ENCODE measurements at places on chromosomes 13 and 19.

GRCh38 chr13:94710881-94711560, 1.3 kb downstream of the SOX21 start:
- DNase-seq = no peak

- no peak for DNase-seq
Observed at GRCh38 chr19:39299404-39299803, 3.2 kb downstream of the IFNL1 start.

- no peak for DNase-seq
Observed at GRCh38 chr19:28905996-28906395, 307.0 kb downstream of the UQCRFS1 start.

- DNase-seq = no peak
Observed at GRCh38 chr19:38475176-38475575, 41.7 kb downstream of the RYR1 start.

- no peak for DNase-seq
Observed at GRCh38 chr13:96294930-96295881, 205.3 kb downstream of the HS6ST3 start.

GRCh38 chr19:17454576-17455071, 6.1 kb downstream of the NXNL1 start:
- no peak for DNase-seq

DNA sequence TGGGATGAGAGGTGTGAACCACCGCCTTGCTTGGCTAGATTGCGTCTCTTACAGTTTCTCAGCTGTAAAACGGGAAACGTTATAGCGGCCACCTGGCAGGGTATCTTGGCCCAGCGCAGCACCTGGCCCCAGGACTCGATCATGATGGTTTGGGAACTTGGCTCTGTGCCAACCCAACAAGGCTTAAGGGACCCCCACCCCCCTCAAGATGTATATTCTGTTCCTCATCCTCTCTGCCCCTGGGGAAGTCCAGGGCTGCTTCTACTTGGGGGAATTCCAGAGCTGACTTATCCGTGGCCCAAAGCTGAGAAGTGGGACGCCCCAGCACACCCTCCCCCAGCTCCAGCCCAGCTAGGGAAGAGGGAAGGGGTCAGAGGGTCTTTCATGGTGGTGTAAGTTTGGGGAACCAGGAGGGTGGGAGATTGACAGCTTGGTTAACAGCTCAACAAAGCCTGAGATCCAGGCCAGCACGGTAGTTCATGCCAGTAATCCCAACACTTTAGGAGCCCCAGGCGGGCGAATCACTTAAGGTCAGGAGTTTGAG, 695 bp downstream of the ICAM1 start:
- DNase-seq = no peak

- DNase-seq = no peak
Observed at GRCh38 chr19:40413291-40413845, at the start of gene PRX. TSS of gene PRX (minus strand) at chr19:40413378. CDS start at chr19:40407932, 5,446 bp downstream.

DNA sequence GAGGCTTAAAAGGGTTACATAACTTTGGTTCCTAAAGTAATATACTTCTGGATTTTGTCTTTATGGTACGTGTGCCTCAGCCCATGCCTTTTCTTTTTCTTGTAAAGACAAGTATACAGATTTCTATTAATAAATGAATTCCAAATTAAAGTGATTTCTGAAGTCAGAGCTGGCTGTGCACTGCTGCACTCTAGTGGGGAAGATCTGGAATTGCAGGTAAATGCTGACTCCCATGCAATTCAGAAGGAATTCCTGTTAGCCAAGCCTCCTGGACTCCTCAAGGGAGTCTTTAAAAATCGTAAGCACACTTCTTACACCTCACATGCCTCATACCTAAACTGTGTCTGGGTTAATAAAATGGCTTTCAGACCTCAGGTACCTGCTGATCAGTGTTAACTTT, 118.4 kb upstream of the SLC7A1 start:
- DNase-seq = no peak

- DNase-seq = no peak
Observed at GRCh38 chr13:19984430-19985218, 26.1 kb downstream of the ZMYM2 start.

- DNase-seq = no peak
Observed at GRCh38 chr13:34628209-34628682, 313.8 kb upstream of the NBEA start.

GRCh38 chr19:3603121-3603811, 3.4 kb downstream of the TBXA2R start:
- DNase-seq = no peak

DNA sequence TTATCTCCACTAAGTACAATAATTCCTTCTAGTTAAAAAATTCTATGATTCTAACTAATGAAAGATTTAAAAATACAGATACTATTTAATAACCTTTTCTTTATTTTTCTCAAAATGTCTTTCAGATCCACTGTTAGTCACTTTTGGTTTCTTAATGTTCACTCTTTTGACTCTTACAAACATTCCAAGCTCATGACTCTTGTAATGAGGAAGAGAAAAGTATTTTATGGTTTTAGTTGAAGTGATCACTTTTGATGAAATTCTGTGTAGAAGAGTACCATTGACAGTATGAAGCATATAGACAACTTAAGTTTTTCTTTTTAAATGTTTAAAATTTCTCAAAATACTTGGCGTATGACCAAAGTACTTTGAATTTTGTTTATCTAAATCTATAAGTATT, 27.8 kb downstream of the COG3 start:
- no peak for DNase-seq

- DNase-seq = no peak
Observed at GRCh38 chr19:52724701-52725514, 9.9 kb downstream of the ZNF611 start.

- DNase-seq = no peak
Observed at GRCh38 chr19:56543776-56544175, 5.0 kb downstream of the ZFP28 start.

- DNase-seq = no peak
Observed at GRCh38 chr13:29499506-29500165, 95.9 kb downstream of the SLC7A1 start.

- DNase-seq = no peak
Observed at GRCh38 chr13:27659145-27659865, 37.6 kb downstream of the POLR1D start.

GRCh38 chr19:49832556-49832955, 14.5 kb downstream of the MED25 start:
- DNase-seq = no peak

DNA sequence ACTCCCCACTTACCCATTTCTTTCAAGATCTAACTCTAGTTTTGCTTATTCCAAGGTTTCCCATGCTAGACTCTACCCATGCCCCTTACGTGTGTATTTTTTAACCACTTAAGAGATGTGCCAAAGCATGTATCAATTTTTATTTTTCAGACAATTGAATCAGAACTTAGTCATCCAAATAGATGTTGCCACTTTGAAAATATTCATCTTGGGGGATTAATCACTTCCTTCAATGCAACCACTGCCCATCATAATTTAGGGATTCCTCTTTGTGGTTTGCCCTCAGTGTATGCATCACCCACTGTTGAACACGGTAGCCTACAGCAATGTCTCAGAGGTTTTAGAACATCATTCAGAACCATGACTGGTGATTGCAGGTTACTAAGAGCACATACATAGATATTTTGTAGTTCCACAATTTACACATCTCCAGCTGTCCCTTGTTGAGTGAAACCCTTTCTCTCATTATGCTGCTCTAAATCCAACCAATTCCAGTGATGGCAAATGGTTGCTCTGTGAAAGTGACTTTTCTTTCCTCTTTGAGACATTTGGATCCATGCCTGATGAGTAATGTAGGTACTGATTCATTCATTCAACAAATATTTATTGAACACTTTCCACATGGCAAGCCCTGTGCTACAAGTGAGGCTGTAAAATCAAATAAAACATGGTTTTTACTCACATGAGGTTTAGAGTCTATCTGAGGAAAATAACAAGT, 60.6 kb upstream of the SERP2 start:
- no peak for DNase-seq

DNA sequence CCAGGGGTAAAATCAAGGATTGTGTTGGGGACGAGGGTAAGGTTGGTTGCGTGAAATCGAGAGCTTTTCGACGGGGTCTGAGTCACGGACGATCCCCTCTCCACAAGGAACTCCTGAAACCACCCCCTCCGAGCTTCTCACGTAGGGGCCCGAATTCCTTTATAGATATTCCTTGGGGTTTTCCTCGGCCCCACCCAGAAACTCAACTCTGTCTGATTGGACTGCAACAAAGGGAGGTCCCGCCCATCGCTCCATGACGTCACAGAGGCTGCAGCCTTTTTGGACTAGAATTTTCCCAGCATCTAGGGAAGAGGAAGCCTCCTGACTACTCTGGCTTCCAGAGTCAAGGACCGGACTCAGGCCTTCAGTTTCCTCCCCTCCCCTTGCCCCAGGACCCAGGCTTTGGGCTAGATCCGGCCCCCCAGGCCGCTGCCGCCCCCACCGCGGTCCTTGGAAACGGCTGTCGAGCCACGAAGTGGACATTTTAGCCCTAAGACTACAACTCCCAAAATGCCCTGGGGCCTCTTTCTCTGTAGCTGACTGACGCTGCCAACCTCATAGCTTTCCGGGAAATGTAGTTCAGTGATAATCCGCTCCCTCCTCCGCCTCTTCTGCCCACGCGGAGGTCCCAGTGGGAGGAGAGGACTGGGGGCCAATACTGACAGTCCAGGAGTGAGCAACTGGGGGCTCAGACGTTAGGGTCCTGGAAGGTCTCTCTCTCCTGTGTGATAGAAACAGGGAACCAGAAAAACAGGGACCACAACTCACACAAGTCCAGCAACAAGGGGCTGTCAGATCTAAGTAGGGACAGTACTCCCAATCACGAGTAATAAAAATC, at the start of gene IZUMO1:
TSS of gene IZUMO1 (minus strand) at position 172 of the 838 bp plus-strand sequence. CDS start 1,050 bp downstream, outside the sequence.
- DNase-seq = no peak

DNA sequence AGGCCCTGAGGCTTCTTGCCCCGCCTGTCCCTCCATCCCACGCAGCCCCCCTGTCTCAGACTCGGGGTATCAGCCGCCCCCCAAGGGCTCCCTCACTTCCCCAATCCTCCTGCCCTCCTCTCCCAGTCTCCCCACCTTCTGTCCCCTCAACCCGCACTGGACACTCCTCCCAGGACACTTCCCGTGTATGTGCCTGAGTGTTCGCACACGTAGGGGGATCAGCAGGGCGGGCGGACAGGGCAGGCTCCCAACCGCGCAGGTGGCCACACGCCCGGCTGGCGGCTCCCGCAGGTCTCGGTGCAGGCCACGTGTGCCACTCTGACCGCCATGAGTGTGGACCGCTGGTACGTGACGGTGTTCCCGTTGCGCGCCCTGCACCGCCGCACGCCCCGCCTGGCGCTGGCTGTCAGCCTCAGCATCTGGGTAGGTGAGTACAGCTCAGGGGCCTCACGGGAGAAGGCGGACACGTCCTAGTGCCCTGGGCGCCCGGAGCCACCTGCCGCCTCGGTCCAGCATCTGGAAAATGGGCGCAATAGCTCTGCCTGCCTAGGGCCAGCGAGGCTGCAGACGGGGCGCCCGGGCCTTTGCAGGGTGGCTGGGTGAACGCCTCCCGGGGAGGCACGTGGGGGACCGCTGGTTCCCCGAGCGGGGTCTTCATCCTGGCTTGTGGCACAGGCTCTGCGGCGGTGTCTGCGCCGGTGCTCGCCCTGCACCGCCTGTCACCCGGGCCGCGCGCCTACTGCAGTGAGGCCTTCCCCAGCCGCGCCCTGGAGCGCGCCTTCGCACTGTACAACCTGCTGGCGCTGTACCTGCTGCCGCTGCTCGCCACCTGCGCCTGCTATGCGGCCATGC, 2.3 kb downstream of the KISS1R start:
- DNase-seq = no peak

GRCh38 chr19:33278023-33278402, 24.3 kb downstream of the CEBPA start:
- DNase-seq = no peak

- no peak for DNase-seq
Observed at GRCh38 chr13:98420554-98421175, 156.2 kb downstream of the STK24 start.

GRCh38 chr19:47315125-47315821, 5.6 kb downstream of the C5AR1 start:
- no peak for DNase-seq

DNA sequence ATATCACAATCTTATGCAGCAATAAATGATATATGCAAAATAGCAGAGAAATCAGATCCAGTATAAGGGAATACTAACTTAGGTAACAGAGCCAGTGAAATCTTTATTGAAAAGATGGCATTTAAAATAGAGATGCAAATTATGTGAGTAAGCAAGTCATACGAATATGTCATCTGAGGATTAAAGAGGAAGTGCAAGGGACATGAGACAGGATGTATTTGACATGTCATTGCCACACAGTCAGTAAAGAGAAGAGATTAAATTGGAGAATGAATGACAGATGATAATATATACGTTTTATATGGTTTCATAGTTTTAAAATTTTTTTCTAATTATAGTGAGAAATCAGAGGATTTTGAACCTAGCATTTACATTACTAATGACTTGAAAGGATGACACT, 426.4 kb downstream of the SLITRK5 start:
- no peak for DNase-seq

- DNase-seq = no peak
Observed at GRCh38 chr13:82829040-82829439, 1053.2 kb downstream of the SLITRK1 start.

- no peak for DNase-seq
Observed at GRCh38 chr19:19652482-19653295, 9.2 kb upstream of the GMIP start.

DNA sequence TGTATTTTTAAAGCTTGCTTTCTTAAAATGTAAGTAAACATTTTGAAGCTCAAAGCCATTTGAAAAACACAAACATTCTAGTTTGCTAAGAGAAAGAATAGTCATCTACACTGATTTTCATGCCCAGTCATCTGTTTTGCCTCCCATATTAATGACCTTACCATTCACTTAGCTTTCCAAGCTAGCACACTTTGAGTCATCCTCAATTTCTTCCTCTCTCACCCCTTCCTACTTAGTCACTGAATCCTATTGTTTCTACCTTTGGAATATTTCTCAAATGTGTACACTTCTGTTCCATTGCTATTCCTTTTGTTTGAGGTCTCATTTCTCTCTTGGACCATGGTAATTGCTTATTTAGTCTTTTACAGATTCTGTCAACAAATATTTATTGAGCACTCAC, 7.3 kb upstream of the HS6ST3 start:
- DNase-seq = no peak

DNA sequence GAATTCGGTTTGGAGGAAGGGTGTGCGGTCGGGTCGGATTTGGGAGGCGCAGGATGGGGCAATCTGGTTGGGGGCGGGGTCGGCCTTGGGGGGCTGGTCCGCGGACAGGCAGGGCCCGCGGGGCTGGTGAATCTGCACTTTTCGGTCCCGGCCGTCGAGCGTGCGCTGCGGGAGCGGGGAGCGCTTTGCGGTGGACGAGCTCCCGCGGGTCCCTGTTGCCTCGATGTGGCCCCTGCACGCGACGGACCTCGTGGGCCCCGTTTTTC, 11.9 kb downstream of the PEAK3 start:
- no peak for DNase-seq

GRCh38 chr13:73873940-73874830, 260.0 kb downstream of the KLF12 start:
- no peak for DNase-seq

- peak; percentile 43 for DNase-seq
Observed at GRCh38 chr19:58544591-58545285, 874 bp downstream of the TRIM28 start.

- DNase-seq = no peak
Observed at GRCh38 chr19:21197590-21198295, 55.9 kb downstream of the ZNF431 start.

Measured in stimulated activated CD8-positive, alpha-beta memory T cell treated with anti-CD3 and anti-CD28 coated beads, Interleukin-7, amount 100 ng/mL, for 24 hours (primary cell).